ENCODE measurements at places on chromosomes 5 and 9.

GRCh38 chr5:102231693-102232619 lies 64.1 kb downstream of the SLCO4C1 start:
- no peak for DNase-seq

DNA sequence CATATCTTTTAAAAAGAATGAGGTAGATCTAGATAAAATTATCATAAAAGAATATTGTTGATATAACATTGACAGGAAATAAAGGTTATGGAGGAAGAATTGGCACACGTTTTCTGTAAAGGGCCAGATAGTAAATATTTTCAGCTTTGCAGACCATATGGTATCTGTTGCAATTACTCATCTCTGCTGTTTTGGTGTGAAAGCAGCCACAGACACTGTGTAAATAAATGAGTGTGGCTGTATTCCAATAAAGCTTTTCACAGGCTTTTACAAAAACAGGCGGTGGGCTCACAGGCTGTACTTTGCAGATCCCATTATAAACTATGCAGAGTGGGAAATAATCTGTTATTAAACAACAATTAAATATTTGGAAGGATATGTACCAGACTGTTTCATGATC lies 87.4 kb downstream of the SGCD start:
- no peak for DNase-seq

- DNase-seq: peak; percentile 39
These were observed 684 bp upstream of the MED7 start for GRCh38 chr5:157143127-157143971.

GRCh38 chr5:123786411-123786810 lies 274.4 kb downstream of the CSNK1G3 start:
- DNase-seq: no peak

- no peak for DNase-seq
These were observed 63.3 kb upstream of the SLC30A5 start for GRCh38 chr5:69030358-69031062.

GRCh38 chr9:120885457-120885856 lies 8.5 kb upstream of the PHF19 start:
- DNase-seq: no peak

GRCh38 chr9:34158362-34158869 lies 20.4 kb upstream of the UBAP1 start:
- DNase-seq: no peak

- no peak for DNase-seq
These were observed 104.3 kb downstream of the CEMIP2 start for GRCh38 chr9:71663931-71664459.
